ENCODE measurements at places on chromosomes 12 and 14.

- DNase-seq, result peak; percentile 56
These were observed 15.6 kb downstream of the BAG5 start for GRCh38 chr14:103546652-103547454.

DNA sequence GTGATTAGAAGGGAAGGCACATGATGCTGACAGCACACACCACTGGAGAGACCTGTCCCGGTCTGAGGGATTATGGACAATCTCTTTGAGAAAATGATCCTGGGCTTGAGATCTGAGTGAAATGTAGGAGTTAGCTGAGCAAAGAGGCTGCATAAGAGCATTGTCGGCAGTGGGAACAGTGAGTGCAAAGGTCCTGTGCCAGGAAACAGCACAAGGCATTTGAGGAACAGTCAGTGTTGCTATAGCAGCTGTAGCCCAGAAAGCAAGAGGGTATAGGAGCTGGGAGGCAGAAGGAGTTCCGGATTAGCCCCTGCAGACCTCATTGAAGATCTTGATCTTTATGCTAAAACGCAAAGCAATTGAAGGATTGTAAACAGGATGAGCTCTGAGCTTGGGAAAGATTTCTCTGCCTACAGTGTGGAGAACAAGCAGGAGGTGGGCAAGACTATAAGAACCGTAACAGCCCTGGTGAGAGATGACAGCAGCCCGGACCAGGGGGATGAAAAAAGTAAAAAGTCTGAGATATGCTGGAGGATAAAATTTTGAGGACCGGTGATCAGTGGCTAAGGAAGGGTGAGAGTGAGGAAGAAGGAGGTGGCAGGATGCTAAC is 28.5 kb downstream of the CFL2 start:
- DNase-seq, result no peak

DNA sequence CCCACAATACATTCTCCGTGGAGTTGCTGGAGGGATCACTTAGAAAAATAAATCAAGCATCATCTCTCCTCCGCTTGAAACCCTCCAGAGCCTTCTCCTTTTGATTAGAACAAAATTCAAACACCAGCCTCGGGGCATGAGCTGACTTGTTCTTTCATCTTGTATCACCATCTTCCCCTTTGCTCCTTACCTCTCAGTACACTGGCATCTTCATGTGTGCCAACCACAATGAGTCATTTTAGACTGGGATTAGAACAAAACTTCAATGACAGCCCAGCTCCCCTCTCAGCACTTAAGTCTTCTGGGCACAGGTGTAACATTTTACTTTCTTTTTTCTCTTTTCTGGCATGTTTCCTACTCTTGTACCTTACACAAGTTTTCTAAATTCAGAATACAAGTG is 1159.2 kb upstream of the TMEM132C start:
- DNase-seq, result no peak

GRCh38 chr12:113301811-113302210 is 33.1 kb downstream of the SLC8B1 start:
- no peak for DNase-seq

- DNase-seq, result no peak
These were observed 73.2 kb upstream of the MDM1 start for GRCh38 chr12:68405343-68405781.

DNA sequence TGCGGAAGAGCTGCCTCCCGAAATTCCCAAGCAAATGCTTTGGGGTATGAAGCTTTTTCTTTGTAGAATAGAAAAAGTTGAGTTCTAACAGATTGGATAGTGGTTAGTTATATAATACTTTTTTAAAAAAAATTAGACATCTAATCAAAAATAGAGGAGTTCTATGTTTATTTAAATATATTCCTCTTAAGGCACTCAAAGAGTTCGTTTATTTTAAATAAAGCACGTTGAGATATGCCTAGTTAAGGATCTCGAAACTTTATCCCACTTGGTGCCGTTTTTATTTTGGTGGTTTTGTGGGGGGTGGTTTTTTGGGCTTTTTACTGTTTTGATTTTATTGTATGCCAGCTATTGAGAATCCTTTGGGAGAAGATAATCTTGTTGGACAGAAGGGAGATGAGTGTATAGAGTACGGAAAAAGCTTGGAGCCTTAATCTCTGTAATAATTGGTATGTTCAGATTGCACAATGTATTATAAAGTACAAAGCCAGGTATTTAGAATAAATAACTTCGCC is 10.7 kb upstream of the SNAPC1 start:
- no peak for DNase-seq

DNA sequence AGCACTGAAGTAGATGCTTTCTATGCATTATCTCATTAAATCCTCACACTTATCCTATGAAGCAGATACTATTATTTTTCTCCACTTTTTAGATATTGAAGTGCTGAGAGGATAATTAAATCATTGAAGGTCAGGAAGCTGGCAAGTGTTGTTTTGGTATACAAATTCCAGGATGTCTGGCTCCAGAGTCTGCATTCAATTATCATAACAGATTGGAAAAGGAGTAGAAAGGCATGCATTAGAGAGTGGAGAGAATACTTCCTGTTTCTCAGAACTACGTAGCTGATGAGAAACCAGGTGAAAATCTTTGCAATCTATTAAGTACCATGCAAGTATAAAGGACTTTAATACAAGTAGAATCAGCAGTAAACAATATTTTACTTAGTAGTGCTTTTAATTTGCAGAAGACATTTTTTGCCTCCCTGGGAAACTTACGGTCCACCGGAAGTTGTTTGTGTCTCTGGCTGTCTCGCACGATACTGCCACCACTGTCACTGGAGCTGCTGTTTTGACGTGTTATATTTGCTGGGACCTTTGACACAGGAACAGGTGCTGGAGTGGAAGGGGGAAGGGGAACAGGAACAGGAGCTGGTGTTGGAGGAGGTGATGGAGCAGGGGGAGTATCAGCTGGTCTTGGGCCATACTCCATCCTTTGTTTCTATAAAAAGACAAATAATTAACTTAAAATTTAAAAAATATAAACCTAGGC is 158.0 kb downstream of the EPS8 start:
- no peak for DNase-seq

DNA sequence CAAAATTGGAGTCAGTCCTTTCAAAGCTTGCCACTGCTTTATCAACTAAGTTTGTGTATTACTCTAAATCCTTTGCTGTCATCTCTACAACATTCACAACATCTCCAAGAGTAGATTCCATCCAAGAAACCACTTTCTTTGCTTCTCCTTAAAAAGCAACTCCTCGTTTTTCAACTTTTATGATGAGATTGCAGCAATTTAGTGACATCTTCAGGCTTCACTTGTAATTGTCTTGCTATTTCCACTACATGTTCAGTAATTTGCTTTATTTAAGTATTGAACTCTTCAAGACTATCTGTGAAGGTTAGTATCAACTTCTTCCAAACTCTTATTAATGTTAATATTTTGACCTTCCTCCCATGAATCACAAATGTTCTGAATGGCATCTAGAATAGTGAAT is 747.9 kb downstream of the TMTC2 start:
- no peak for DNase-seq

DNA sequence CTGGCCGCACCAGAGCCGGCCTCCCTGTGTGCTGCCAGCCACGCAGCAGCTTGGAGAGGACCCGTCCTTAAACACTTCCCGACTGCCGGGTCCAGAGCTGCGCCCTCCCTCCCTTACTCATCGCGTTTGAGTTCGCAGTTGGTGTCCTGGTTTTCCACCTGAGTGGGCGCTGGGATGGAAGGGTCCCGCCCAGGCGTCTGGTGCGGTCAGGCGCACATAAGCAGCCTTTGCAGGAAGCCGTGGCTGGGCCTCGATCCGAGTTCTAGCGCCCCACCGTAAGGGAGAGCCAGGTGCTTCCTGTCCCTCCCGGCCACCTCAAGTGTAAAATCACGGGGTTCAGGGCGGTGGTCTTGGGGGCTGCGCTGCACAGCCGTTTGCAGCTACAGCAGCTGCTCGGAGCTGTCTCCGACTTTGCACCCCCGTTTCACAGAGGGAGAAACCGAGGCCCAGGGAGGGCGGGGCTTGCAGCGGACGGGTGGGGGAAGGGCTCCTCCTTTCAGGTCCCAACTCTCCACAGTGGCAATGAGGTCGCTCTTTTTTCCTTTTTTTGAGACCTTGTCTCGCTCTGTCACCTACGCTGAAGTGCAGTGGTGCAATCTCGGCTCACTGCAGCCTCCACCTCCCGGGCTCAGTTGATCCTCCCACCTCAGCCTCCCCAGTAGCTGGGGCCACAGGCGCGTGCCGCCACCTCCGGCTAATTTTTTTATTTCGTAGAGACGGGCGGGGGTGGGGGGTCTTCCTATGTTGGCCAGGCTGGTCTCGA is 51.3 kb downstream of the LRCOL1 start:
- no peak for DNase-seq

- DNase-seq, result no peak
These were observed 188.7 kb downstream of the BCAT1 start for GRCh38 chr12:24760162-24760561.

GRCh38 chr12:19759227-19759626 is 319.9 kb downstream of the AEBP2 start:
- DNase-seq, result peak; percentile 34

DNA sequence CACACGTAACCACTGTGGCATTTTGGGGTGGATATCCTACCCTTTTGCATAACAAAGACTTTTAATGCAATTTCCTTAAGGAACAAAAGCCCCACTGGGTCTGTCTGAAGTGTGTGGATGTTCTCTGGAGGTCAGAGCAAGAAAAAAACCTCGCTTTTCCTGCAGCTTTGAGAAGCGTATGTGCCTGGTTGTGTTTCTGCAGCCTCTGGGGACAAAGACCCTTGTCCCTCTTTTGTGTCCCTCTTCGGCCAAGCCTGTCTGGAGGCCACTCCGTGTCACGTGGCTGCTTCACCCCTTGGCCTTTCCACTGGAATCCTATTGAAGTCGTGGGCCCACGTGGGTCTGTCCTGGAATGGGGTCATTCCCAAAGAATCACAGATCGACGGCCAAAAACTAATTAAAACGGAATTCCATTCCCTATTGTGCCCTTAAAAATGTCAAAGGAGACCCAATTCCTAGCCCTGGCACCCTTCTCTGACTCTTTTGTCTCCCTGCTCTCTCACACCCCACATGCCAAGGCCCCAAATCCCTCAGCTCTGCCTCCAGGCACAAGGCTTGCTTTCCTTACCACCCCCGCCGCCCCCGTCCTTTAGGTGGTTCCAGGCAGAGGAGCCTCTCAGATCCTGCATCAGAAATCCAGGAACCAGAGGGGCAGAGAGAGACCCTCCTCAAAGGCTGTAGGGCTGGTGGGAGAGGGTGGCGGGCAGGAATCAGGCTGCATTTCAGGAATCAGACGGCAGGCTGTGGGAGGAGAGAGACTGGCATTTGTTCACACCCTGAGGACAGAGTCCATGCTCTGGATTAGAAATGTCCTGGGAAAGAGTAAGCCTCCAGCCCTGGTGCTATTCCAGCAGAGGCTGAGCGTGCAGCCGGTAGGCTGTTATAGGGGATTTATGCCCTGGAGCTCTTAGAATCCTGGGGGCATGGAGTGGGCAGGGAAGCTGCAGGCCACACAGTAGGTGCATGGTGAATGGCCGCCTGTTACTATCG is 12.6 kb upstream of the CYP46A1 start:
- no peak for DNase-seq

- peak; percentile 7 for DNase-seq
These were observed 28.4 kb downstream of the BCL2L14 start for GRCh38 chr12:12099102-12099501.

- peak; percentile 72 for DNase-seq
These were observed 21.9 kb downstream of the RNFT2 start for GRCh38 chr12:116759783-116760621.

DNA sequence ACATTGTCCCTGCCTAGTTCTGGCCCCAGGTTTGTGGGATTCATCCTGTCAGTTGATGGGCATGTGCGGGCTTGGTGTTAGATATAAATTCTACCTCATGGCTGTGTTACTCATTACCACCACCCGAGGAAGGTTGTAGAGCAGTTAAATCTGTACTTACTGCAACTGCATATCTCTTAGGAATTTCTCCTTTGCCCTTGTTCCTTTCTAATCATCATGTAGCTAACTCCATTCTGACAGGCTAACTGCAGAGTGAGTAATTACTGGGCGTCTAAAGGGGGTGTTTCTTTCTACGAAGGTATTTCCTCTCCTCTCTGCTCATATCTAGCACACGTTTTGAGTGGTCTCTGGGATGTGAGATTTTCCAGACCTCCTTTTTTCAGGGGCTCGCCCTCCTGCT is 1076.7 kb downstream of the TMTC2 start:
- no peak for DNase-seq

- DNase-seq, result no peak
These were observed 6.5 kb downstream of the NOXRED1 start for GRCh38 chr14:77416836-77417235.

GRCh38 chr14:54944737-54945391 is 42.2 kb upstream of the GCH1 start:
- DNase-seq, result no peak

GRCh38 chr12:69330475-69331473 is 17.4 kb upstream of the LYZ start:
- peak; percentile 68 for DNase-seq

- no peak for DNase-seq
These were observed 24.5 kb upstream of the COL2A1 start for GRCh38 chr12:48028541-48029431.

DNA sequence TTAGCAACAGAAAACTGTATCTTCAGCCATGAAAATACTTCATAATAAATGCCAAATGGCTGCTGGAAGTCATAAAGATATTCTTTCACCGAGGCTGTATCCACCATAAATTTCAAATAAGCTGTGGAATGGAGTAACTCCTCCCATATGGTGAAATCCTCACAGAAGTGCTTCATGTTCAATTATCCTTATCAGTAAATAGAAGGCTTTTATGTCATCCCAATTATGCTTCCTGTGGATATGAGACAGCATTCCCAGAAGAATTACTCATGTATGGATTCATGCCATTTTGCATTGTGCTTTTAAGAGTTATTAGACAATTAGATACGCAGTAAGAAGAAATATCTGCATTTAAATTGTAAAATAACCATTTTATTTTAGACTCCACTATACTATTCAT is 99.0 kb downstream of the RTN1 start:
- peak; percentile 24 for DNase-seq

- DNase-seq, result peak; percentile 72
These were observed 111.9 kb upstream of the CCDC175 start for GRCh38 chr14:59688224-59689170.

- no peak for DNase-seq
These were observed 75.5 kb downstream of the FBXL14 start for GRCh38 chr12:1518591-1519516.

DNA sequence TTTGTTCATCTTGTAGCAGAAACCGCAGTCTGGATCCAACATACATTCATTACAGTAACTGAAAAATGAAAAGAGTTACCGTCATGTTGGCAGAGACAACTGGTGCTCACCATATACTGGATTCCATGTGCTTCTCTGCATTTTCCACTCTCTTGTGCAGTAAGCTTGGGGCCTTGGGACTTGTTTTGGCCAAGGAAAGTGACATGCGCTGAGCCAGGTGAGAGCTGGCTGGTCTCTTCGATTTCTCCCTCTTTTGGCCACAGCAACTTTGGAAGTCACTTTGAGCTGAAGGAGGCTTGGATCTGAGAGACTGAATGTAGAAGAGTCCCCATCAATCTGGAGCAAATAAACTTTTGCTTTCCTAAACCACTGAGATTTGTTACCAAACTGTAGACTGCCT is 210.6 kb upstream of the ABCD2 start:
- no peak for DNase-seq

- no peak for DNase-seq
These were observed 42.4 kb downstream of the UBE3B start for GRCh38 chr12:109519787-109520186.

- DNase-seq, result no peak
These were observed 42.9 kb downstream of the INSM2 start for GRCh38 chr14:35576856-35577255.
